Mesendoderm (in vitro differentiated cells): ENCODE measurements at places on chromosomes 5 and 9.

- no peak overlapping the region for H3K4me3 ChIP-seq
- no peaks in the 10 kb centered on the region for H3K27me3 ChIP-seq
- H3K27ac ChIP-seq: no peak overlapping the region
These were observed 86.4 kb downstream of the HMHB1 start for GRCh38 chr5:143898381-143898780.

GRCh38 chr5:74424162-74424868 is 216.2 kb downstream of the ENC1 start:
- no peak overlapping the region for H3K27ac ChIP-seq
- no peak for DNase-seq
- no peak overlapping the region for H3K4me3 ChIP-seq
- no peaks in the 10 kb centered on the region for H3K36me3 ChIP-seq

DNA sequence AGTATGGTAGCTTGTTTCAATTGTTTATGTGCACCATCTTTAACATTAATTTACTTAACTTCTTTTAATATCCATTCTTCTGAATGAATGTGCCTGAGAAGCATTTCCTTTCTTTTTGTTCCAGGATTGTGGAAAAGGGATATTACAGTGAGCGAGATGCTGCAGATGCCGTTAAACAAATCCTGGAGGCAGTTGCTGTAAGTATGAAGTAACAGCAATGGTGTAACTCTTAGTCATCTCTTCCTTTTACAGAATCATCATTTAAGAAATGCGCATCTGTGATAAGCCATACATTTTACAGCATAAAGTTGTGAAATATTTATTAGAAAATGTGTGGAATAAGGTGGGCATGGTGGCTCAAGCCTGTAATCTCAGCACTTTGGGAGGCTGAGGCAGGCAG is 117.7 kb downstream of the STARD4 start:
- H3K27ac ChIP-seq: no peak overlapping the region
- no peak overlapping the region for H3K4me3 ChIP-seq
- H3K36me3 ChIP-seq: no peaks in the 10 kb centered on the region
- H3K4me1 ChIP-seq: no peaks in the 10 kb centered on the region
- no peaks in the 10 kb centered on the region for H3K27me3 ChIP-seq

- H3K36me3 ChIP-seq: no peaks in the 10 kb centered on the region
- no peak overlapping the region for H3K4me3 ChIP-seq
- no peaks in the 10 kb centered on the region for H3K27me3 ChIP-seq
- no peak for DNase-seq
- no peak overlapping the region for H3K27ac ChIP-seq
- H3K4me1 ChIP-seq: no peaks in the 10 kb centered on the region
These were observed 13.6 kb downstream of the PDE6A start for GRCh38 chr5:149930749-149931574.

GRCh38 chr9:36218011-36218410 is 27.3 kb downstream of the CLTA start:
- no peak for DNase-seq
- H3K27ac ChIP-seq: no peak overlapping the region
- H3K4me3 ChIP-seq: no peak overlapping the region
- peaks cover 9% of the 10 kb centered on the region for H3K36me3 ChIP-seq

GRCh38 chr9:13330396-13331004 is 51.0 kb upstream of the MPDZ start:
- no peak overlapping the region for H3K4me3 ChIP-seq
- peak; percentile 55 for DNase-seq
- no peaks in the 10 kb centered on the region for H3K27me3 ChIP-seq
- H3K27ac ChIP-seq: no peak overlapping the region

DNA sequence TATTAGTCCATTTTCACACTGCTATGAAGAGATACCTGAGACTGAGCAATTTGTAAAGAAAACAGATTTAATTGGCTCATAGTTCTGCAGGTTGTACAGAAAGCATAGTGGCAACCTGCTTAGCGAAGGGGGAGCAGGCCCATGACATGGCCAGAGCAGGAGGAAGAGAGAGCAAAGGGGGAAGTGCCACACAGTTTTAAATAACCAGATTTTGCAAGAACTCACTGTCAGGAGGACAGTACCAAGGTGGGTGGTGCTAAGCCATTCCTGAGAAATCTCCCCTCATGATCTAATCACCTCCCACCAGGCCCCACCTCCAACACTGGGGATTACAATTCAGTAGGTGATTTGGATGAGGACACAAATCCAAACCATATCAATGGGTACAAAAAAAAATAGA is 16.8 kb upstream of the PCSK5 start:
- no peaks in the 10 kb centered on the region for H3K4me1 ChIP-seq
- no peak for DNase-seq
- H3K36me3 ChIP-seq: no peaks in the 10 kb centered on the region
- no peaks in the 10 kb centered on the region for H3K27me3 ChIP-seq
- no peak overlapping the region for H3K27ac ChIP-seq

- no peak overlapping the region for H3K4me3 ChIP-seq
- H3K27ac ChIP-seq: no peak overlapping the region
These were observed 41.7 kb upstream of the IL17B start for GRCh38 chr5:149420545-149421371.

DNA sequence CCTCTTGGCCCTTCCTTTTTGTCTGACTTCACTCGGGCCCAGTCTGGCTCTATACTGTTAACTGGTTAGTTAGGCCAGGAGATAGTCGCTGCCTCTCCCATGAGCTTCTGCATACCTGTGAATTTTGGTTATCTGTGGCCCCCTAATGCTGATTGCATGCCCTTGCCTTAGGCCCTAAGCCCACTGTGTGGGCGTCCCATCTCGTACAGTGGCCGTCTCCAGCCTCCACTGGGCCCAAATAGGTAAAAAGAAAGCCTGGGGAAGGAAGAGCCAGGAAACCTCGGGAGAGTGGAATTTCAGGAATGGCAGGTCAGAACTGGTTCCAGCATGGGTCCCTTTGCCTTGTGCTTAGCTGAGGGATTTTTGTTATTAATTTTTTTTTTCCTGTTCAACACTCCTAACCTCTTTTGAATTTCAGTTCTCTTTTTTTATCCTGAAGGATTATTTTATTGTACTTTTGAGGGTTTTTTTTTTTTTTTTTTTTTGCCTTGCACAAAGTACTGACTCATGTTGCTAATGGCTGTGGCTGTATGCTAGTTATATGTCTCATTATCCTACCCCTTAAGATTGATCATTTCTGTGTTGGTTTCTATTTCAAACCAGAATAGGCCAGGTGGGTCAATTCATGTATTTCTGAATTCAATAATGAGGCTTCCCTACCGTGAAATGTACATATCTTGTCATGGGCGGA is 3.4 kb downstream of the PRRC2B start:
- H3K36me3 ChIP-seq: no peaks in the 10 kb centered on the region
- H3K4me1 ChIP-seq: peaks cover 10% of the 10 kb centered on the region
- H3K4me3 ChIP-seq: no peak overlapping the region
- H3K27ac ChIP-seq: peak overlapping the region; percentile 69
- DNase-seq: peak; percentile 96

DNA sequence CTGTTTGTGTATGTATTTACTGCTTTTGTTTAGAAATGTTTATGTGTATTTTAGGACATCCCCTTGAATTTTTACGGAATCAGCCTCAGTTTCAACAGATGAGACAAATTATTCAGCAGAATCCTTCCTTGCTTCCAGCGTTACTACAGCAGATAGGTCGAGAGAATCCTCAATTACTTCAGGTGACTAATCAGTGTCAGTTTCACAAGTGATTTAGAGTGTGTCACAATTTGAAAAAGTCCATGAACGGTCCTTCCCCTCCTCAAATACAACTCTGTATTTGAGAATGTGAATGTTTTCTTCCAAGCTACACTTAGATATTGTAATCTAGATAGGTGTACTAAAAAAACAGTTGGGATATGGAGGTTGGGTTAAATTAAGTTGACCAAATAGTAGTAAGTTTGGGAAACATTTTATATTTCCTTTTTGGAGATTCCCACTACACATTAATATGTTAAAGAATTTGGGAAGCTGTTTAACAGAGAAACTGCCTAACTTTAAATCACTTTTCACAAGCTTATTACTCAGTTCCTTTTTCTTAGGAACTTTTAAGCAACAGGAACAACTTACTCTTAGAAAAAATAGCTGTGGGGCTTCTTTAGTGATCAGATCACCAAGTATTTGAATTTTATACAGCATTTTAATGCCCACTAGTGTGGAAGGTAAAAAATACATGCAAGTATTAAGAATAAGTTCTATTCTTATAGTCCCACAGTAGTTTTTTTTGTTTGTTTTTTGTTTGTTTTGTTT is 40.9 kb downstream of the RAD23B start:
- H3K4me1 ChIP-seq: no peaks in the 10 kb centered on the region
- H3K27me3 ChIP-seq: no peaks in the 10 kb centered on the region
- no peak for DNase-seq
- H3K4me3 ChIP-seq: no peak overlapping the region
- no peak overlapping the region for H3K27ac ChIP-seq

- H3K4me1 ChIP-seq: no peaks in the 10 kb centered on the region
- DNase-seq: no peak
- no peaks in the 10 kb centered on the region for H3K27me3 ChIP-seq
- no peak overlapping the region for H3K4me3 ChIP-seq
- no peaks in the 10 kb centered on the region for H3K36me3 ChIP-seq
These were observed 119.6 kb upstream of the TAF11L2 start for GRCh38 chr5:17378346-17378997.

- no peaks in the 10 kb centered on the region for H3K4me1 ChIP-seq
- H3K4me3 ChIP-seq: no peak overlapping the region
- no peak overlapping the region for H3K27ac ChIP-seq
- H3K36me3 ChIP-seq: no peaks in the 10 kb centered on the region
These were observed 8.7 kb downstream of the CLTB start for GRCh38 chr5:176407456-176408251.

- H3K4me1 ChIP-seq: no peaks in the 10 kb centered on the region
- DNase-seq: no peak
- no peaks in the 10 kb centered on the region for H3K36me3 ChIP-seq
- H3K27me3 ChIP-seq: no peaks in the 10 kb centered on the region
- H3K27ac ChIP-seq: no peak overlapping the region
These were observed 288.9 kb upstream of the MPDZ start for GRCh38 chr9:13568405-13568804.
